ENCODE measurements at places on chromosomes 2 and 18.

DNA sequence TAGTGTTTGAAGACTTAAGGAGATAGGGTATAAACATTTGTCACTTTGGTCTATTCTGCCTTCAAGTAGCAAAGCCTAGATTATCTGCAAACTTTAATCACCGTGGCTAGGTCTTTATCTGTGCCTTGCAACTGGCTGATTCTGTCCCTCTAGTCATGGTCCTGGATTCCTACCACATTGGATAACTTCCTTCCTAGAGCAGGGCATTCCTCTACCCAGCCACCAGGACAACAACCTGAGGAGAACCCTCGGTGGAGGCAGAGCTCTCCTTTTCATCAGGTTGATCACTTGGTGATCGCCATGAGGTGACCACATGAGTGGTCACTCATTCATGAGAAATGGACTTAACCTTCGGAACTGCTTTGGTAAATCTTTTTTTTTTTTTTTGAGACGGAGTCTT lies 25.3 kb upstream of the PTPRM start:
- DNase-seq = no peak

DNA sequence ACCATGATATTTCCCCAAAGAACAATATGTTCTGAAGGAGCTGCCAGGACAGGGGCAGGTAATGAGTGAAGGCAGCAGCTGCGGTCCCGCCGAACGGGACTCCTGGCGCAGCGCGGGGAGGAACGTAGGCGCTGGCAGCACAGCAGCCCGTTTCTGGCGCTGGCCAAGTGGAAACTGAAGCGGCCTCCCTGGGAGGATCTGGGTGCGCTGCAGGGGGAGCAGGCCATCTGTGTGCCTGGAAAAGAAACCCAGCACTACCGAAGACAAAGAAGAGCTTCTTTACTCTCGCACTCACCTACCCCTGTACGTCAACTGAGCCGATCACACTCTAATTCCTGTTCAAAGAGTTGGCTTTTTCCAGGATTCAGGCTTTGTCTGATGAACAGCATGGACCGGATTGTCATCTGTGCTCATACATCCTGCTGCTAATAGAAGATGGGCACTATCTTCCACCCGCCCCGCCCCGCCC lies 11.8 kb downstream of the G6PC2 start:
- no peak for DNase-seq

- DNase-seq = no peak
Measured at GRCh38 chr2:109341355-109342255, 212.6 kb downstream of the SH3RF3 start.

DNA sequence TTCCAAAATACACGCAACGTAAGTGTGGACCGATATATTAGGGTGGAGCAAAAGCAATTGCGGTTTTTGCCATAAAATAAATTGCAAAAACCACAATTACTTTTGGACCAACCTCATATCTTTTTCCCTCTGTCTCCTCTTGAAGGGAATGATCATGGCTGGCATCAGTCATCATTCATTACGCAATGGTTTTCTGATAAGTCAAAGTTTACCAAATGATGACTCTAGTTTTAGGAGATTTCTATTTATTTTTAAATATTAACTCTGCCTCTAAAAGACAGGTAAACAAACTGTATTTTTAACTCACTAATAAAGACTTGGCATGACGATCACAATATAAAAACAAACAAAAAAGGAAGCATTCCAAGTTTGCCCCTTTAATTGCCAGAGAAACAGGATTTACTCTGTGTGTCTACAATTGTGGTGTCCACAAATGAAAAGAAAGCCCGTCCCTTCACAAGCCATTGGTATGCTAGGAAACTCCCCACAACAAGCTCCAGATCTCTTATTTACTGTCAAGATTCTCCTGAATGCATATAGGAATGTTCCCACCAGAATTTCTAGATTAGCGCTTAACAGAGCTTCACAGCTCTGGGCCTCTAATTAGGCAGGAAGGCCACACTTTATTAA lies 61.3 kb downstream of the IRS1 start:
- no peak for DNase-seq

GRCh38 chr2:2840681-2841300 lies 509.7 kb upstream of the MYT1L start:
- DNase-seq = no peak

DNA sequence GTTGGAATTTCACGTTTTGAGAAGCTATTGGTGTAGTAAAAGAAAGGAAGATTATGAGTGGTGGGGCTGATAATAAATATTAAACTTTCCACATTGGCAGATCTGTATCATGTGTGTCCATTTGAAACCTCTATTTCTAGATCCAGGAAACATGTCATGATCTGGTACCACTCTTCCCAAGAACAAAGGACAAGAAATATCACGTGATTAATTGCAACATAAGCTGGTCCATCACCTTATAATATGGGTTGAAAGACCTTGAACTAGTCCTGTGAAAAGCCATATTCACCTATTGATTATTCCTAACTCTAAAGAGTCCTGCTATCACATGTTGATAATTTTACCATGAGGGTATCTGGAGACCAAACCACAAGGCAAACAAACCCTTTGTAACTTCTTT lies 335.3 kb upstream of the SMIM21 start:
- no peak for DNase-seq

DNA sequence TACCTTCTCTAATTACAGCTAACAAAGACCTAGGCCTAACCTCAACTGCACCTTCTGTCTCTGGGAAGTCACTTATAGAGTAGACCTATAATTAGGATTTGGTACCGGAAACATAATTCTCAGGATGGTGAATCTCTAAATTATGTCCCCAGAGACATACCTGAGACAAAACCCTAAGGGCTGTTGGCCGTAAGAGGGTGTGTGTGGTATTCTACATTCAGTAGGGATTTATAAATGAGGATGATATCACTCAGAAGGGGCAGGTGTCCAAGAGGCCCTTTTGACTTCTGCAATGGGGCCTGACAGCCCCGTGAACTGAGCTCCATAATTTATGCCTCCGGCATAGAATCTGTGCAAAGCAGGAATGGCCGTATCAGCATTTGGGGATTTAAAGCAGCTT lies 13.5 kb upstream of the DARS1 start:
- DNase-seq = no peak

DNA sequence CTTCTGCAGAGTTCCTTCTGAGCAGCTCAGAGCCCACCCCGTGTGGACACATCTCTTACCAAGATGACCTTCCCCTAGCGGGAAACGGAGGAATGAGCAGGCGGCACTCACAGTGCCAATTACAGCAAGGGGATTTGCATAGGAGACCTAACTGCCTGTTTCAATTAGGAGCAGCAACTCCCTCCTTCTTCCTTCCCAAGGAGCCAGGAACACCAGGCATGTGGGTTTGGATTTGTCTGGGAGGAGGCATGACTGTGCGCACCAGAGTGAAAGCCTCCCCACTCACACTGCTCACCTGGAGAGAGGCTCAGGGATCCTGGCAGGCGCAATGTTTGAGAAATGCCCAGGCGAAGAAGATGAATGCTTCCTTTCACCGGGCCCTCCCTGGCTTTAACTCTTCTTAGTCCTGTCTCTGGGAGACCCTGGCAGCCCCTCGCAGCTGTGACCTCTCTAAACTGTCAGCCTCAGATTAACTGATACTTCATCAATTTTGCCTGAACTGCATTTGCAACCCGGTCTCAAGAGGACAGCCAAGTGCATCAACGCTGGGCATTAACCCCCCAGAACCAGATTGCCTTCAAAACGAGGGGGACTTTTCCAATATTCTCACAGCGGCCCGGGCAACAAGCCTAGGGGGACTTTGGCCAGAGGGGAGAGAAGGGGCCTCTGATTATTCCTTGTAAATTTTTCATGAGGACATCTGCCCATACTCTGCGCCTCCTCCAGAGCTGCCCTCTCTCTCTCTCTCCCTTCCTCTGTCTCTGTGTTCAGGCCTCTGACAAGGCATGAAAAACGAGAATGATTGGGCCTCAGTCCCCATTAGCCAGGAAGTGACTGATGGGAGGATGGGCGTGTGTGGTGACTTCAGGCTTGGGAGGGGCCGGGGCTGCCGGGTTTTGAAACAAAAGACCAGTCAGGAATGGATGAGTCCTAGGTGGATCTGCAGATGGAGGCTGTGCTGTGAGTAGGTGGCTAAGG lies 93.8 kb downstream of the CMPK2 start:
- DNase-seq = no peak

DNA sequence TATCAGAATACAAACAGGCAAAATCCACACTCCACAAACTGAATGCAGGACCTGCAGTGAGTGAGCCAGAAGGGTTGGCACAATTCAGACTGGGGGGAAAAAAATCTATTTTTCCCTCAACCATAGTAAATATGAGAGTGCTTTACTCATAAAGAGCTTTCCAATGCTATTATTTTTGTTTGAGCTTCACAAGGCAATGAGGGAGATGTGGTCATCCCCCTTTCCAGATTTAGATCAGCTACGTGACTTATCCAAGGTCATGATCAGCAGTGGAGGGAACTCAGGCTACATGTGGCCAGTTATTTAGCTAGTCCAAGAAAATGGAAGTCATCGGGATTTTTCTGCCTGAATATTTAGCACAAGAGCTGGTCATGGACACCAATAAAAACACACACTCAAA lies 120.4 kb upstream of the KLF7 start:
- no peak for DNase-seq

DNA sequence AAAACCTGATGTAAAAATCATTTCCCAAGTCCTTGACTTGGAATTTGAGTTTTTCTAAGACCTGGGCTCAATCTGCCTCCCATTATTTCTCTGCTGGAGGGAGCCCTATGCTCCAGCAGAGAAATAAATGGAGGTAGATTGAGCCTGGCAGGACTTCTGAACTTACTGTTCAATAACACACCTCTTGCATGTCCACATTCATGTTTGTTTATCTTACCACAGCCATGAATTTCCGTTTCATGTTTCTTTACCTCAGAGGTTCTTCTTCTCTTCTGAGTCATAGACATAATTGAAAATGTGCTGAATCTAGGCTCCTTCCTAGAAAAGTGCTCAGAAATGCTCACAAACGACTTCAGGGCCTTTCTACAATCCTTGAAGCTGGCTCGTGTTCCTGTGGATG lies 170.8 kb downstream of the PMAIP1 start:
- no peak for DNase-seq

GRCh38 chr2:32003791-32004190 lies 7.0 kb downstream of the MEMO1 start:
- DNase-seq = no peak

DNA sequence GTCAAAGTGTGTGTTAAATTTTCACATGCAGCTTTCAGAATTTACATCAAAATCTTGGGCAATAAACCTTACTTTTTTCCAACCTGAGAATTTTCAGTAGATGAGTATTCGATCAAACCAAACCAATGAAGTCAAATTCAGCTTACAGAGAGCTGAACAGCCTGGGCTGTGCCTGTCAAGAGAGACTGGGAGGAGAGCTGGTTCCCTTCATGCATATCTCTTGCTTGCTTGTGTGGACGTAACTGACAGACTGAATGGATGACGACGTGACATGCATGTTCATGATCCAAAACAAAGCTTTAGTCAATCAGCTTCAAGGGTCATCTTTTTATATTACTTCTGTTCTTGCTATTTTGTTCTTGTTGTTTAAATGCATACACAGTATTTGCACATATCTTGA lies 145.2 kb downstream of the GALNT3 start:
- DNase-seq = no peak

- no peak for DNase-seq
Measured at GRCh38 chr2:63078852-63079606, 28.4 kb downstream of the OTX1 start.

DNA sequence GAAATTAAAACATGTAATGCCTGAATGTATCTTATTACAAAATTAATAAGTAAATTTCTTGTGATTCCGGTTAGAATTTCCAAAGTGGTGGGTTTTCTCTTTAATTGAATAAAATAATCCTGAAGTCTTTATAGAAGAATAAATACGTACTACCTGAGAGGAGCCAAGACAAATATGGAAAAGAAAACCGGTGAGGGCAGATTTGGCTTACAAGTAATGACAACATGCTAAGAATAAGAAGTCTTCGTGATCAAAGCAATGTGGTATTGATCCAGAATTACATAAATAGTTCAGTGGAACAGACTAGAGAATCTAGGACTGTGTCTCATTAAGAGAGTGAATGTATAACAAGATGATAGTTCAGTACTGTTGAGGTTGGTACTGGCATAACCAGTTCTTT lies 167.5 kb downstream of the NEDD4L start:
- DNase-seq = no peak

- peak; percentile 51 for DNase-seq
Measured at GRCh38 chr18:74994502-74995418, 214.2 kb downstream of the PTGR3 start.

- DNase-seq = no peak
Measured at GRCh38 chr18:44602845-44603244, 77.8 kb upstream of the SETBP1 start.

DNA sequence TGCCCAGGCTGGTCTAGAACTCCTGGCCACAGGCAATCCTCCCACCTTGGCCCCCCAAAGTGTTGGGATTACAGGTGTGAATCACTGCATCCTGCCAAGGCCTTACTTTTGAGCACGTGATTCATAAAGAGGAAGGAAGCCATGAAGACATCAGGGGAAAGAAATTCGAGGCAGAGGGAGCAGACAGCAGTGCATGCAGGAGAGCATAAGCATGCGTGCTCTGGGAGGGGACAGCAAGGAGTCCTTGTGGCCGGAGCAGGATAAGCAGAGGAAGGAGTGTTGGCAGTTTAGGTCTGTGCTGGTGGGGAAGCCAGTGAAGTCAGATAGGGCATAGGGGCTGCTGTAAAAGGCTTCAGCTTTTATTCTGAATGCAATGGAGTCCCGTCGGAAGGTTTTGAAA lies 400.5 kb upstream of the RAB12 start:
- no peak for DNase-seq

DNA sequence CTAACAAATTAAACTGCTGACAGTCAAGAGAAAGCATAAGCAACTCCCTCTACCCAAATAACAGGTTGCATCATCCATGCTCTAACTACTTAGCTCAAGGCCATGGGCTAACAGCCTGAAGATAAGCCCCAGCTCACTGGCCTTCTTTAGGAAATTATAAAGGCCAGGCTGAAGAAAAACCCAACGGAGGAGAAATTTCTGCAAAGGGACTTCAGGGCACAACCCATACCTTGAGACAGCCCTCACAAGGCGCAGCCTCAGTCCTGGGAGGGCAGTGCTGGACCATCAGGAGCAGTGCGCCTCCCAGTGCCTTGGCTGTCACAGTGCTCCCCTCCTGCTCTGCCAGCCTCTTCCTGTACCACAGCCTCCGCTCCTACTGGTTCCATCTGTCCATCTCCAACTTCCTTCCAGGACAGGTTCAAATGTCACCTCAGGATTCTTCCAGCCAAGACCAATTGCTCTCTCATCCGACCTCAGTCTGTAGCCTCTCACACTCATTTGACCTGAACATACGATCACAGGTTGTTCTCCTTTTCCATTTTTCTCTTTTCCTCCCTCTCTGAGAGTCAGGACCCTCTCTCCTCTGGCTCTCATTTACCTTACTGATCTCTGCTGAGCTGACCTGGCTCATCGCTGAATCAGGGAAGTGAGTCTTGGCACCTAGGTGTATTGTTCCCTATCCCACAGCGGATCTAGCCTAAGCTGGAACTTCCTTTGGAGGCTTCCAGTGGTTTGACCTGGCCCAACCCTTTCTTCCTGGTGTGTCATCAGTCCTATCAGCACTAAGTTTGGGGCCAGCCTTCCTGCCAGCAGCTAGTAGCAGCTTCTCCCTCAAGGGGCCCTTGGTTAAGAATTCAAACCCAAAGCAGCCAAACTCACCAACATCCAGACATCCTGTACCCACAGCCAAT lies 1.9 kb downstream of the MCFD2 start:
- DNase-seq = no peak

GRCh38 chr2:239789711-239790110 lies 235.4 kb downstream of the NDUFA10 start:
- no peak for DNase-seq
